ENCODE measurements at places on chromosomes 3 and 15. TPM values are rescaled to one million over a fixed set of nuclear protein-coding genes. Genes with fewer than 3 reads are reported as not detected.

Gene P2RY12
- total RNA-seq, result not detected

Gene CCDC33
- under 0.01 TPM for total RNA-seq

Gene TP63
- not detected for total RNA-seq

Gene CATSPER2
- total RNA-seq, result 0.15 TPM

Gene MASP1
- 1.8 TPM for total RNA-seq

Gene GUCA1C
- total RNA-seq, result not detected

Gene ACOX2
- total RNA-seq, result 6.4 TPM

Gene TRPC1
- total RNA-seq, result 8.2 TPM

Gene NECTIN3
- 34.6 TPM for total RNA-seq

Gene SNTN
- total RNA-seq, result not detected

Gene PP2D1
- not detected for total RNA-seq

Gene ZNF717
- total RNA-seq, result 7.1 TPM

Gene SORD
- total RNA-seq, result 30.8 TPM

Gene MAP1A
- total RNA-seq, result 18.7 TPM

Gene ISLR2
- total RNA-seq, result not detected

Gene ZBTB47
- 12.8 TPM for total RNA-seq

Gene SLC7A14
- 0.34 TPM for total RNA-seq

Gene RLBP1
- not detected for total RNA-seq

Gene ZSCAN29
- total RNA-seq, result 9.2 TPM

Gene SYNPR
- not detected for total RNA-seq

Gene THRB
- total RNA-seq, result 0.84 TPM

Gene P4HTM
- total RNA-seq, result 20.5 TPM

Gene GOLGA8M
- not detected for total RNA-seq

Gene OR5K2
- not detected for total RNA-seq

Gene SERINC4
- 0.15 TPM for total RNA-seq

Gene ERICH6
- total RNA-seq, result not detected

Gene LXN
- 75.5 TPM for total RNA-seq

Gene CD80
- total RNA-seq, result not detected

Gene MUC20
- total RNA-seq, result 0.15 TPM

Gene ALDH1A2
- 0.84 TPM for total RNA-seq

Gene ANKRD34C
- total RNA-seq, result not detected

Gene GPR62
- total RNA-seq, result 0.15 TPM

Gene RAB6B
- total RNA-seq, result 0.34 TPM

Gene MESP2
- 1.3 TPM for total RNA-seq

Gene FEZF2
- not detected for total RNA-seq

Gene RTP4
- total RNA-seq, result not detected

Gene BTD
- total RNA-seq, result 12.8 TPM

Gene POPDC2
- not detected for total RNA-seq

Gene OR4F15
- total RNA-seq, result not detected

Gene PLCB2
- total RNA-seq, result 2.2 TPM

Gene STAC
- total RNA-seq, result 4.3 TPM
